ENCODE measurements at places on chromosomes 6 and 20.

GRCh38 chr6:125020385-125020784 is 58.1 kb downstream of the RNF217 start:
- no peak for DNase-seq

- DNase-seq = no peak
Measured at GRCh38 chr6:45377043-45377553, 636 bp downstream of the SUPT3H start.

DNA sequence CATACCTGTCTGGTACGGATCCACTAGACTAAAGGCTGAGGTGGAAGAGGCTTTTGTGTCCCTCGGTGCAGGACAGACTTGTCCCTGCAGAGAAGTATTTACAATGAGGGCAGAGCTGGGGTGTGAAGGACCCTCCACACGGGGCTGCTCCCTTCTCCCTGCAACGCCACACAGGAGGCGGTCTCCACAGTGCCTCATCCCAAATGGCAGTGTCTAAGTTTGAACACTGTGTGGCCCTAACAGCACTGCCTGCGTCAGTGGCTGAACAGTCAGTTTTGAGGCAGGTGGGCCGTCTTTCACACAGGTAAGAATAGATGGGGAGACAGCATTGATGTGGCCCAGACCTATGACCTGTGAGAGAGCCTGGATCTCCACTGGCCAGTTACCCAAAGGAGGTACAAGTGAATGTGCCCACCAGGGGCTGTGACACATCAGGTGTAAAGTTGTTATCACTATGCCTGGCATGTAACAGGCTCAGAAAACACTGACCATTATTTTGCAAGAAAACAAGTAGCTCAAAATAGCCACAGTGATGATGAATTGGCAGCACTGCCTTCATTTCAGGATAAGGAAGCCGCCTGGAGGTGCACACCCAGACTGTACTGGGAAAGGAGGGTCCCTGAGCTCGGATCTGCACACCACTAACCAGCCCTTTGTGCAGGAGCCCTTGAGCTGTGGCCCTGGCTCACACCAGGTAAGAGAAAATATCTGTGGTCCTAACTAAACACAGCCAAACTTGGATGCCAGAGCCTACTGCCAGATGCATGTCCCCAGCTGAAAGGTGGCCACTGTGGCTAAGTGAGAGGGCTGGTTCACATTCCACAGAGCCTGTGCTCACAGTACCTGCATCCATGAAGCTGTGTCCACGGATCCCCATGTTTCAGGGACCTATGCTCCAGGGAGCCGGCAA is 246.7 kb downstream of the DLL1 start:
- no peak for DNase-seq

- DNase-seq = no peak
Measured at GRCh38 chr6:53765270-53765669, 29.5 kb upstream of the LRRC1 start.

GRCh38 chr6:36717871-36718540 is 20.4 kb downstream of the RAB44 start:
- DNase-seq = no peak

- DNase-seq = no peak
Measured at GRCh38 chr6:86686496-86686895, 250.8 kb upstream of the HTR1E start.
